CD8-positive, alpha-beta T cell (primary cell): ENCODE measurements at places on chromosomes 7 and 10. TPM values are rescaled to one million over a fixed set of nuclear protein-coding genes. Genes with fewer than 3 reads are reported as not detected.

DNA sequence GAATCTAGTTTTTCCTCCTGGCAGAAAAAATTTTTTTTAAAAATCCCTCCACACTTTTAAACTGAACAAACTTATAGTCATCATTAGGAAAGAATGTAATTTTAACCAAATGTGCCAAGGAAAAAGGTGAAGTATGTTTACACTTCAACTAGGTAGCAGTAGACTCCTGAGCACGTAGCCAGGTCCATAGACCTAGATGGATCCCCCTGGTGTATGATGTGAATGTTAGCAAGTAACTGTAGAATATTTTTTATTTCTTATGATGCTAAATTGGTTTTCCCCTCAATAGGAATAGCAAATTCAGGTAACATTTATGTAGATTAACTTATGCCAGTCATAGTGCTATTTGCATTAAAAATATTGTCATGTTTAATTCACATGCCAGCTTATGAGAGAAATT, 19.6 kb downstream of the CABCOCO1 start:
- DNase-seq = no peak

DNA sequence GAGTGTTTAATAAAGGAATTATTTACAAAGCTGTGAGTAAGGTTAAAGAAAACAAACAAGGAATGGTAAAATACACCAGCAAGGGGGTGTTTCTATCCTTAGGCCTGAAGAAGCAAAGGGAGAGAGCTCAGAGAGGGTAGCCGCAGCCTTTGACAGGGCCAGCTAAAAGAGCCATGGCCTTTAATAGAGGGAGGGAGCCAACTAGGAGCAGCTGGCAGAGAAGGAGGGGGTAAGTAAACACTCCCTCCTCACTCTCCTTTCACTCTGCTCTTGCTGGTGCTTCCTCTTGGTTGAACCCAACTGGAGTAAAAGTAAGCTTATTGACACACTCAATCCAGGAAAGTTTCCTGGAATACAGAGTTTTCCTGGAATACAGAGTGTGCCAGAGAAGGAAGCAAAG, 87.5 kb downstream of the CH25H start:
- DNase-seq = no peak

GRCh38 chr7:8284606-8285005, 22.6 kb upstream of the ICA1 start:
- no peak for DNase-seq

DNA sequence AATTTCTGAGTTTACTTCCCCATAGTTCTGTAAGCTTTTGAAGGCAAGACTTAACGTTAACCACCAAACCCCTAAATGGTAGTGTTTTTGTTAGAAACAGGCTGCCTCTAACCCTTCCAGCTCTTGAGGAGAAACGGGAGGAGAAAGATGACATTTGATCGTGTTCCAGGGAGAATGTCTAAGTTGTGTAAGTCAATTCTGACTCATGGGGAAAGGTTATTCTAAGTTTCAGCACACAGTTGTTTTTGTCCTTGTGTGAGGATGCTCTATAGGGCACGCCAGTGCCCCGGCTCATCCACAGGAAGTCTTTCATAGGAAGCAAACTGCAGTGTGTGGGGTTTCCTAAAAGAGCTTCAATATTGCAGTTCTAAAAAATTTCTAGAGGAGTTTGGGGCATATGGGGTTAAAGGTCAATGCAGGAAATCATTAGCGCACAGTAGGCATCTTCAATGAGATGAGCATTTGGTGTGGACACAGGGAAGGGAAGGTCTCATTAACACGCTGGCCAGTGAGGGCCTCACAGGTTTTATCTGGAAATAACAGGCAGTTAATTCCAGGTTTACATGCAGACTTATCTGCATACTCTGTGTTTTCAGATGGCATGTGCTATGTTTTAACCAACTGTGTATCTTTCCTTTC, 638.2 kb upstream of the IGFBP3 start:
- no peak for DNase-seq

- DNase-seq = no peak
Measured at GRCh38 chr7:28729281-28729680, 228.8 kb downstream of the TRIL start.

- DNase-seq = no peak
Measured at GRCh38 chr7:46317256-46317655, 396.2 kb upstream of the IGFBP3 start.

PPP1R3C gene
- total RNA-seq = not detected

AGMO gene
- total RNA-seq = not detected

RNF32 gene
- total RNA-seq = 0.33 TPM
